Skin of body (tissue), 3 donors: ENCODE measurements at places on chromosomes 2 and 18. TPM values are rescaled to one million over a fixed set of nuclear protein-coding genes. Genes with fewer than 3 reads are reported as not detected.

GRCh38 chr2:18299423-18300212 lies 260.8 kb downstream of the RDH14 start:
- no peak for DNase-seq

DNA sequence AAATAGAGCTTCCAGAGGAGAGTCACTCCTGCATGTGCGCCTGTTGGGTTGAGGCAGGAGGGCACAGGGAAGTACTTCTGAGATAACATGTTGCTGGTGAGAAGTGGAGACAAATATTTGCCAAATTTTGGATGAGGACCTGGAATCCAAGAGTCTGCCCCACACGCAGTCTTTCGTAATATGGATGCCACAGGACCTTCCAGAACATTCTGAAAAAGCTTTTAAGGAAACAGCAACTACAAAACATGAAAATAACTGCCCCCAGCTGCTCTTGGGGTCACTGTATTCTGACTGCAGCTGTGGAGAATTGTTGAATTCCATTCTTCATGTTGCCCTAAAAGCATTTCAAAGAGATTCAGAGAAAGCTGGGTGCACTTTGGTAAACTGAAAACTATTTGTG lies 227.5 kb downstream of the C1D start:
- DNase-seq: no peak

DNA sequence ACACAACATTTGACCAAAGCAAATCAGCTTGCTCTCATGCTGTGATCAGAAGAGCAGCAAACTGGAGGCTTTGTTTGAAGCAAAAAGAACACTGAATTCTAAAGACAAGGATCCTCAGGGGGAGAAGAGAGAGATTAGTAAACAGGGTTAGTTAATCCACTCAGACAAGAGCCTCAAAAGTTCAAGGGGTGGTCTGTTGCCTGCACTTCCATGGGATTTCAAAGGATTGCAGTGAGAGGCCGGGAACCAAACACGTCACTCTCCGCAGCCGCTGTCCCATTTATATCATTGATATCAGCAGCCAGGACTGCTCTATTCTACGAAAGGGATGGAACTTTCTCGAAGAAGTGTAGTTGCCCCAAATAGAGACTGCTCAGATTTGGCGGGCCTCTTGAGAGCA lies 97.8 kb upstream of the SP3 start:
- DNase-seq: no peak

The FOXI3 gene
- 3.7 TPM for total RNA-seq

GRCh38 chr2:129296396-129296795 lies 683.1 kb upstream of the RAB6C start:
- DNase-seq: no peak

The ATG16L1 gene
- total RNA-seq: 20.3 TPM
